ENCODE measurements at places on chromosomes 3 and 15.

DNA sequence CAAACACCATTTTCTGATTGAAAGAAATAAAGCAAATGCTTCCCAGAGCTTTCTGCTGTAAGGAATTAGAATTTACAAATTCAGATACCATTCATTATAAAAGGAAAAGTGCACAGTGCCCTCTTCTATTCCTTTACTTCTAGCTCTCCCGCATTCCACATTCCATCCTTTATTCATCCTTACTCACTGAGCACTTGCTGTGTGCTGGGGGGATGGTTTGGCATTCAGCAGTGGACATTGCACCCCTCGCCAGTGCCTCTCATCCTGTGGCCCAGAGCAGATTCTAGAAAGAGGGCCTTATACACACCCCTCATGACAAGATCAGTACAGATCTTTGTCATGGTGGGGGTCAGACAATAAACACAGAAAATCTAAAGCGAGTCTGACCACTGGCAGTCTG, 73.0 kb downstream of the MGLL start:
- DNase-seq: no peak

- peak; percentile 67 for DNase-seq
Observed at GRCh38 chr15:90660195-90660998, 56.7 kb upstream of the BLM start.

DNA sequence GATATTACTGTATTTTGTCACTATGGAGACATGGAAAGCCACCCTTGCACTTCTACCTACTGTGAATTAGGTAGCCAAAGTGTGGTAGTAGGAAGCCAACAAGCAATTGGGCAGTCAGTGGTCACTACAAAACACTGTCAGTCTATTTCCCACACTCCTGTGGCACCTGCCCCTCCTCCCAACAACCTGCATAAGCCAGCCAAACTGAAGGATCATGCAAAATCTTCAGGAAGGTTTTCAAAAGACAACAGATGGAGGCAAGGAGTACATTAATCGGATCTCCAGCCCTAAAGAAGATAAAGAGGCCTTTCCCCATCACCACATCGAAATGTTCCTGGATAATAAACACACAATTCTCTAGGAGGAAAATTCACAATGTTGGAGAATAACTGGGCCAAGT, 11.9 kb downstream of the POMGNT2 start:
- no peak for DNase-seq

DNA sequence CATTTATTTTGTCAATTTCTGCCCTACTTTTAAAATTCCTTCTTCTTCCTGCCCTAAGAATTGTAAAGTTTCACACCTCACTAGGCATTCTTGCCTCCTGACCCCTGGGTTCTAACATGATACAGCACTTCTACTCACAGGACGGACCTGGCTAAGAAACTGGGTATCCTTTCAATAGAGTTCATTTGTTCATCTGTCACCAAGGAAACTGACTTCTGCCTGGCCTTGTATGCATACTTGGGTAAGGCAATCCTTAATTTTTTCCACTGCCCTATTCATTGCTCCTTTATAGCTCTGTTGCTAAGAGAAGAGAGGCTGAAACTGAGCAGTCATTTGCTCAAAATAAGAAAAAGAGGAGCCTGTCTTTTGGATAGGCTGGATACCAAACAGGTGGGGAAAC, 3.3 kb downstream of the RGMA start:
- no peak for DNase-seq

GRCh38 chr3:172159962-172160538, 120.7 kb downstream of the FNDC3B start:
- DNase-seq: no peak

- DNase-seq: no peak
Observed at GRCh38 chr3:167054926-167055325, 325.2 kb downstream of the ZBBX start.

All from BJ (cell line).